ENCODE measurements at places on chromosomes 4 and X.

GRCh38 chr4:26931451-26931850, 70.8 kb downstream of the STIM2 start:
- DNase-seq = no peak

GRCh38 chrX:119290476-119290875, 54.4 kb downstream of the PGRMC1 start:
- no peak for DNase-seq

- DNase-seq = no peak
Measured at GRCh38 chrX:129496625-129497024, 26.7 kb downstream of the SMARCA1 start.

DNA sequence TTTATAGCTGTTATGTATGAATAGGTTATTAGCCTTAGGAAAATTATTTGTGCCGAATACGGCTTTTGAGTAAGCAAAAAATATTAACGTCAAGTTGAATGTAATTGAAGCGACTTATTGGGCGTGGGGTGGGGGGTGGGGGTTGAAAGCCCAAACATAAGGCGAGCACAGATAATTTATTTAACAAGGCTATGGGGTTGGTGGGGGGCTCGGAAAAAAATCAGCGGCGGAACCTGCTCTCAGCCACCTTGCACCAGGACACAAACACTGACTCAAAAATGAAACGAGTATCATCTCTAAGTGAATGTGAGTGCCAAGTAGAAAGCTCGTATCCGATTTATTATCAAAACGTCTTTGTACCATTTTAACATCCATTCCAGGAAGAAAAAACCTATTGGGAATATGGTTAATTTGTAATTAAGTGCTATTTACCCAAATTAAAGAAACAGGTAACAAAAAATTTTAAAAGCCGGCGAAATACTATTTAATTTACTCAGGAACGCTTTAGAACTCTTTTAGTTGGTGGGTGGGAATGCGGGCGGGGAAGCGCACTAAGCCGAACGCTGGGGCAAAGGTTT, 902 bp upstream of the LARP1B start:
- DNase-seq = no peak

DNA sequence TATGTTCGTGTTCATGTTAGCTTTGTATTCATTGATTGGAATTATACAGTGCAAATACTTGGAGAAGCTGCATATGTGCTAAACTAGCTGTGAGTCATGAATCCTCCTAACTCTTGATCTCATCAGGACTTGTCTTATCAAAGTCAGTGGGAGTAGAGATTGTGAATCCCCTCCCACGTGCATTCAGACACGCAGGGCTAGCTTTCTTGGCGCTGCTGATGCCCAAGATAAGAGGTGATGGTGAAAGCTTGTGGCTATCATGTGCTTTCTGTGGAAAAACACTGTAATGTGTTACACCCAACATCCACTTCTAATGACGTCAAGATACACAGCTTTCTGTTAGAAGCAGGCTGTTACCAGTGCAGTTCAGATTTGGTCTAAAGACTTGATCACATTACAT, 348.7 kb upstream of the HAND2 start:
- no peak for DNase-seq

- DNase-seq = no peak
Measured at GRCh38 chrX:19019996-19020395, 36.1 kb upstream of the PHKA2 start.

DNA sequence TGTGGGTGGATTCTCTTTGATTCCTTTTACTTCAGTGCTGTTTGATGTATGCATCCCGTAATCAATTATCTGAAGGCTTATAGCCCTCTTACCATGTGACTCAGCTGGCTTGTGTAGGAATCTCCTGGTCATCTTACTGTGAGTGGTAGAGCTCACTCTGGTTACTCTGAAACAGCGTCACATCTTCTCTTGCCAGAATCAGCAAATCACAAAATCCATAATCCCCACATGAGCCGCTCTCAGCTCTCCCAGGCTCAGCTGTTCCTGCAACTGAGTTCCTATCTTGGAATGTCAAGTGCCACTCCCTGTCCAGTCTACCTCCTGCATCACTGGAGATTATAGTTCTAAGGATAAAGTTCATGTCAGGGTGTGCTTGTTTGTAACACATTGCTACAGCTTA, 278.0 kb downstream of the FBXO8 start:
- DNase-seq = no peak

DNA sequence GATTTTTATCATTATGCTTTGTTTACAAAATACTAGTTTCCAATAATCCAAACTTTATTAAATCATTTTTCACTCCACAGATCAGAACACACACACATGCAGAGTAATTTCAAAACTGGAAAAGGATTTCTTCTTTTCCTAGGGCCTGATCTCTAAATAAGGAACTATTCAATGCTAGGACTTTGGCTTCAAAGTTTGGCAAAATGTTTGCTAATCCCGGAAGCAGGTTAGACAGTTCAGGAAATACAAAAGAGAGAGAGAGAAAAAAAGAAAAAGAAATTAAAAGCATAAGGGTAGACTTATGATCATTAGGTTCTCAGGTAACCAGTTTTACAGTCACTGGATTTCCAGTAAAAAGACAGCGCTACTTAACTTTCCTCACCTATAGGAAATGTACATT, 211.0 kb downstream of the DCLK2 start:
- no peak for DNase-seq

GRCh38 chr4:75101906-75102786, 169.2 kb downstream of the PARM1 start:
- no peak for DNase-seq

DNA sequence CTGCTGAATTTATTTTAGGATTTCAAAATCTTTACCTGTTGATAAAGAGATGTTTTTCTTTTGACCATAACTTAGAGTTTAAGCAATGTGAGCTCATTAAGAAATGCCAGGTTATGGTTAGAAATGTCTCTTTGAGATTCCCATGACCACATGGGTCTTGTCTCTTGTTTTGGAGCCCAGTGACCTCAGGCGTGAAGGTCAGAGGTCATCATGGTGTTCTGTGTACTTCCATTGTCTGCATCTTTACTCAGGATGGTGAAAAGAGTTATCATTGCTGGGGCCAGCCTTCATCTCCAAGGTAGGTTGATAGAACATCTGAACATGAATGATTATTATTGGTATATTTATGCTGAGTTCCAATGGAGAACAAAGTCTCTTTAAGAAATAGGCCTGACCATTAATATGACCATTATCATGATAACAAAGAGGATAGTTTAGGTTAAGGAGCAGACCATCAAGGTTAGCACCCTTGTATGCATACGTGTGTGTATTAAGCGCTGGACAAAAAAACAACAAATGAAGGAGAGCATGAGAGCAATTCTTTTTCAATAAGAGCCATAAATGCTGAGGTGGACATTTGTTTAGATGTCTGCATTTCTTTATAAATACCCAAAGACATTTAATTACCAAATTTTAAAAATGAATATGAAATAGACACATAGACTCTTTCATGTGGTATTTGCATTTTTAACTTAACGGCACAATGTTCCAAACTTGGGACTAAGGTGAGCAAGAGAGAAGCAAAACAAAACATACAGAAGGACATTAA, 120.6 kb upstream of the PAQR3 start:
- no peak for DNase-seq
